ENCODE measurements at places on chromosomes 11 and 22. TPM values are rescaled to one million over a fixed set of nuclear protein-coding genes. Genes with fewer than 3 reads are reported as not detected.

- DNase-seq, result no peak
Measured at GRCh38 chr22:29998627-29999384, 81.5 kb upstream of the HORMAD2 start.

DNA sequence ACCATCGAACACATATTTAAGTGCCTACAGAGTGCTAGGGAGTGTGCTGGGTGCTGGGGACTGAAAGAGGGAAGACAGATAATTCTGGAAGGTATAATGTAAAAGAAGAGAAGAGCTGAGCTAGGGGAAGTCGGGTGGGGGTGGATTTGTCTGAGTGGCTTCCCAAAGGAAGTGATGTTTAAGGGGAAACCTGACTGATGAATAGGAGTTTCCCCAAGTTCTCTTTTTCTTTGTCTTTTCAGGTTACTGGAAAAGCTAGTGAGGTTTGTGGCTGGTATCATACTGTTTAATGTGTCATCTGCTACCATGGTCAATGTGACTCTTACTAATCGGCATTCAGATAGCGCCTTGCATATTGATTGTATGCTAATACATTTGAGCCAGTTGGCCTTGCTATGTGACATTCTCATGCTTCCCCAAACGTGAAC lies 151.6 kb upstream of the MTMR2 start:
- DNase-seq, result no peak

GRCh38 chr11:77776455-77776854 lies 44.1 kb downstream of the RSF1 start:
- DNase-seq, result no peak

The KCNJ1 gene
- polyA plus RNA-seq, result 0.12 TPM

- peak; percentile 91 for DNase-seq
Measured at GRCh38 chr22:42994917-42995562, 19.9 kb downstream of the PACSIN2 start.

The NXPE4 gene
- polyA plus RNA-seq, result not detected

DNA sequence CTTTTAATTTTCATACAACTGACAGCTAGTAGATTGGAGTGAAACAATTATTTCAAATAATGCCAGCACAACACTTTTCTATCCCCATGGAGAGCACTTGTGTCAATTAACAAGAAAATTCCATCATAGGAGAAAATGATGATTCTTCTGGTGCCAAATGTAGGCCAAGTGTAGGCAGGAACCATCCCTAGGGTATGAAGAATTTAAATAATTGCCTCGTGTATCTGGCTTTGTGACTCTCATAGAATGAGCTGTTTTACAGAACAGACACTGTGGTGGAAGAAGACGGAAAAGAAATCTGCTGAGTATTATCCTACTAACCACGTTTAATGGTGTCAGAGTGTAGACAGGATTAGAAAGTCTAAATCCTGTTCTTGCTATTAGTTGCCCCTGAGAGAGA lies 1542.2 kb downstream of the LRRC4C start:
- no peak for DNase-seq

DNA sequence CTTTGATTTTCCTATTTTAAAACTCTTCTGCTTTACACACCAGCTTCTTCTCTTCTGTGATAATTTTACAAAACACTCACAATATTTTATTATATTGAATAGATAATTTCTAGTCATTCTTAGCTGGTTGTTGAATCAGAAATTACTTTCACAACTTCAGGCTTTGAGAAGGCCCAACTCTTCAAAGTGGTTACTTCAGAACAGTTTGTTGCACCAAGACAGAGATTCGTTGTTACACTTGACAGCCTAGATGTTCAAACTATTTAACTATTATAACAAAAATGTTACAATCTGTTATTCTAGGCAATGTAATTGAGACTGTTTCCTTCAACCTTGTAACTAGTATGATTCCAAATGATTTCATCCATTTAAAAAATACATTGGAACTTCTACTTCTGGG lies 333.2 kb upstream of the CHORDC1 start:
- no peak for DNase-seq

DNA sequence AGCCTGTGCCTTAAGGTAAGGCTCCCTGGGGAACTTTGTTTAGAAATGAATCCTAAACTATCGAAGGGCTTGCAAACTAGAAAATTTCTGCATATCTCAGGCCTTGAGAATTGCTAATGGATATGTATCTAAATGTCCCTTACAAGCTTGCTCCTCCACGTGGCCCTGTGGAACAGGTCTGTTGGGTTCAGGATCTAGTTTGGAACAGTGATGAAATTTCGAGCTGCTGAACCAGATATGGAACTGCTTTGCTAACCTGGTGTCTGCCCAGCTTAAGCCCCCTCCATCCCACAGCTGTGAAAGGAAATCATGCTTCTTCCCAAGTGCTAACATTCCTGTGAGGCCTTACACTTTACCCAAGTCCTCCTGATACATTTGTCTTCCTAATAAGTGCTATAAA lies 11.6 kb downstream of the SREBF2 start:
- DNase-seq, result no peak

GRCh38 chr22:37525073-37525745 lies 6.0 kb upstream of the CARD10 start:
- DNase-seq, result no peak

- no peak for DNase-seq
Measured at GRCh38 chr22:44245438-44245837, 64.7 kb downstream of the PARVG start.

- DNase-seq, result no peak
Measured at GRCh38 chr22:20431511-20432192, 6.0 kb downstream of the SCARF2 start.

GRCh38 chr11:61917334-61918109 lies at the start of gene RAB3IL1:
RAB3IL1 (minus strand) TSS chr11:61917566; CDS start chr11:61917367, 199 bp downstream.
- DNase-seq, result peak; percentile 60
